ENCODE measurements at places on chromosomes 7 and 10. TPM values are rescaled to one million over a fixed set of nuclear protein-coding genes. Genes with fewer than 3 reads are reported as not detected.

GRCh38 chr7:131688738-131689661, 132.6 kb upstream of the PODXL start:
- no peaks in the 10 kb centered on the region for H3K36me3 ChIP-seq
- no peak overlapping the region for H3K4me3 ChIP-seq
- peak; percentile 83 for DNase-seq
- H3K27ac ChIP-seq, result no peak overlapping the region

UCN3 gene
- total RNA-seq, result not detected

DNA sequence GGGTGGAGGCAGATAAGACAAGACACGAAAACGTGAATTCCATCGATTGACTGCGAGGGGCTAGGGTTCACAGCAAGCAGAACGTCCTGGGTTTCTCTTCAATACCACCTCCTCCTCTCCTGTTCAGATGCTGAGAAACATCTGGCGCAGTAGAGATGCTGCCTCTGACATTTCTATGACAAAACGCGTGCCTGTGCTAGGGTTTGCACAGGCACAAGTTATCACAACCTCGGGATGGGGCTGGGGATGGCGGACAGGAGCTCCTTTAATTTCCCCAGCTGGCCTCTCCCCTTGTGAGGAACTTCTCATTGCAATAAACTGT, 99.8 kb upstream of the SVIL start:
- H3K4me1 ChIP-seq, result peaks cover 40% of the 10 kb centered on the region
- H3K36me3 ChIP-seq, result no peaks in the 10 kb centered on the region
- DNase-seq, result no peak
- H3K4me3 ChIP-seq, result peak overlapping the region; percentile 94
- H3K27ac ChIP-seq, result no peak overlapping the region

NKX2-3 gene
- total RNA-seq, result not detected
